ENCODE measurements at places on chromosomes 5 and 9.
A peak's percentile ranks its signal among the peaks of the same experiment; 100 is the strongest.

GRCh38 chr9:35882263-35882848 is 12.2 kb upstream of the OR13J1 start:
- peak; percentile 62 for DNase-seq

DNA sequence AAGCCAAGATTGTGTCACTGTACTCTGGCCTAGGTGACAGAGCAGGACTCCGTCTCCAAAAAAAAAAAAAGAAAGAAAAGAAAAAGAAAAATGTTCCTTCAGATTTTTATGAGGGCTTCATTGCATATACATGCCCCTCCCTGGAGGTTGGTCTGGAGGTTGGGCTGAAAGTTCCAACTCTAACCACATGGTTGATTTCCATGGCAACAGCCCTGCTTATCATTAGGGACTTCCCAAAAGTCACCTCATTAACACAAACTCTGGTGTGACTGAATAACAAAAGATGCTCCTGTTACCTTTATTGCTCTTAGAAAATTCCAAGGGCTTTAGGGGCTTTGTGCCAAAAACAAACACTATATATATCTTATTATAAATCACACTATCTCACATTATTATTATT is 113.8 kb downstream of the TMC1 start:
- no peak for DNase-seq

DNA sequence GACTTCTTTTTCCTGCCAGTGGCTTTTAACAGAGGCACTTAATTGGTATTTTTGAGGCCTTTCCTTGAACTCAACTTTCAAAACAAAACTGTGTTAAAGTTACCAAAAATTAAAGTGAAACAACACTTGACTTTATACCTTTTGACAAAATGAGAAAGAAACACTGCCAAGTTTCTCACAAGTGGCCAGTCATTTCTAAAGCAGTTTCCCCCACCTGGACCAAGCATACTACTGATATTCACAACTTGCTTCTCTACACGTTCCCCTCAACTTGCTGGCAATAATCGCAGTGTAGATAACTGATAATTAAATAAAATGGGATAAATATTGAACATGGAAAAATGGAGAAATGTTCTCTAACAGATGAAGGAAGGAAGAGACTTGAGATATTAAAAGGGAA is 135.7 kb downstream of the TLR4 start:
- no peak for DNase-seq

DNA sequence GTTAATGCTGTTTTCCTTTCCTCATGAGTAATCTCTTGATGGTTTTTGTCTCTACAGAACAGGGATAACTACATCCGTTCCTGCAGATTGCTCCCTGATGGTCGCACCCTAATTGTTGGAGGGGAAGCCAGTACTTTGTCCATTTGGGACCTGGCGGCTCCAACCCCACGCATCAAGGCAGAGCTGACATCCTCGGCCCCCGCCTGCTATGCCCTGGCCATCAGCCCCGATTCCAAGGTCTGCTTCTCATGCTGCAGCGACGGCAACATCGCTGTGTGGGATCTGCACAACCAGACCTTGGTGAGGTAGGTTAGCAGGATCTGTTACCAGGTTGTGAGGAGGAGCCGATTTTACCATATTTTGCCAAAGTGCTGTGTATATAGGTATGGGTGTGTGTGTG is 148.2 kb downstream of the TLE4 start:
- no peak for DNase-seq

- no peak for DNase-seq
Measured at GRCh38 chr5:89289604-89290003, 406.6 kb upstream of the MEF2C start.

- DNase-seq = no peak
Measured at GRCh38 chr9:112091810-112092209, 83.3 kb downstream of the SUSD1 start.

DNA sequence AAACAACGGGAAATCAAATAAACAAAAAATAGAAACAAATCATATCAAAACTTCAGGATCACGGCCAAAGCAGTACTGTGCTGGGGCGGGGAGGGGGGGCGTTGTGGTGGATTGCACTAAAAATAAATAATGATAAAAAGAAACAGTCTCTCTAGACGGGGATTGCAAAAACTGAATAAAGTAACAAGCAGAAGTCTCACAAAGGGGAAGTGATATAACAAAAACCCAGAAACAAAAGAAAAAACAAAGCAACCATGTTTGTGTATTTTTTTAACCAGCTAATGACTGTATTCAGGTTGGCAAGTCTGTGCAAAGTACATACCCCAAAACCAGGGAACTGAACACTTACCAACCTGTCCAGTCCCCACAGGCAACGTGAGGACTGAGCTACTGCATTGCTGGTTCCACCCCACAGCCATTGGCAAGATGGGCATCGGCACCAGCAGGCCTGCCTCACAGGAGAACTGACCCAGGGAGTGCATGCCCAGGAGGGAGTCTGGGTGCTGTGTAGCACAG is 24.1 kb downstream of the BICD2 start:
- no peak for DNase-seq

DNA sequence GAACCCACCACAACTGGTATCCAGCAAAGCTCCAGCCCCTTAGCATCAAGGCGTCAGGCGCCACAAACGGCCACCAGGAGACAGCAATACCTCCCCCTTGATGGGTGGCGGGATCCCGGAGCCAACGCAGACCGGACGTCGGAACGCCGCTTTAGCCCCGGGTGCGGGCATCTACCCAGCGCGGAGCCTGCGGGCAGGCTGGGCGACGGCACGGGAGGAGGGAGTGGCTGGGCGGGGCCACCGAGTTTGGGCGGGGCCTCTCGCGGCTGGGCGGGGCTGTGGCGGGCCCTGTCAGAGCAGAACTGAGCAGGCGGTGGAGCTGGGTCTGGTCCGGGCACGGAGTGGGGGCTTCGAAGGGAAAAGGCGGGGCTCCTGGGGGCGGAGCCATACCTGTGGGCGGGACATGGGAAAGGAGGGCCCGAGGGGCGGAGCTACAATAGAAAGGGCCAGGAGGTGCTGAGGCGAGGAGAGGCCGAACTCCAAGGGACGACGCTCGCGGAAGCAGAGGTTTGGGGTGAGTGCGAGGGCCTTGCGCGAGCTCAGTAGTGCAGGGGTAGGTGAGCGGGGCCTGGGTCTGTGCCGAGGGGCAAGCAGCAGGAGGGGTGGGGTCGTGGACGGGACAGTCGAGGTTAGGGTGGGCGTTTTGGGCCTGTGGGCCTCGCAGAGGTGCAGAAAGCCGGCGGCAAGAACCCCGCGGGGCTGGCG is 40.2 kb upstream of the GARNL3 start:
- peak; percentile 71 for DNase-seq

- no peak for DNase-seq
Measured at GRCh38 chr9:121289026-121289771, 21.2 kb downstream of the GSN start.

- no peak for DNase-seq
Measured at GRCh38 chr9:133264235-133264764, 10.7 kb downstream of the ABO start.

DNA sequence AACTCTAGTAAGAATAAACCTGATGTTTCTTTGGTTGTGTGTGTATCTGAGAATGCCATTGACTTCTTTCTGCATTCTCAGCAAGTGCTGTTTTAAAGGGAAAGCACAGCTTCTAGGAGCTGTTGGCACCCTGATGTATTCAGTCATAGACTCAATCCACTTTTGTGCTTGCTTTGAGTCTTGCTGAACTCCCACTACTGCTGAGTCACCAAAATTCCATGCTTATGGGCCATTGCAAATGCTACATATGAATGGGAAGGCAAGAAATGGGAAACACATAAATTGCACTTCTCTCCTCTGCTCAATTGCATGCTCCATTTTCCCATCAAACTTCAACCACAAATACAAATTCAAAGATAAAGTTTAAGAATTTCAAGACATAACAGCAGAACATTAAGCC is 9.8 kb upstream of the FTMT start:
- no peak for DNase-seq

GRCh38 chr5:59287884-59288283 is 605.6 kb downstream of the PDE4D start:
- no peak for DNase-seq

- no peak for DNase-seq
Measured at GRCh38 chr9:21265421-21266189, 25.8 kb upstream of the IFNA14 start.

DNA sequence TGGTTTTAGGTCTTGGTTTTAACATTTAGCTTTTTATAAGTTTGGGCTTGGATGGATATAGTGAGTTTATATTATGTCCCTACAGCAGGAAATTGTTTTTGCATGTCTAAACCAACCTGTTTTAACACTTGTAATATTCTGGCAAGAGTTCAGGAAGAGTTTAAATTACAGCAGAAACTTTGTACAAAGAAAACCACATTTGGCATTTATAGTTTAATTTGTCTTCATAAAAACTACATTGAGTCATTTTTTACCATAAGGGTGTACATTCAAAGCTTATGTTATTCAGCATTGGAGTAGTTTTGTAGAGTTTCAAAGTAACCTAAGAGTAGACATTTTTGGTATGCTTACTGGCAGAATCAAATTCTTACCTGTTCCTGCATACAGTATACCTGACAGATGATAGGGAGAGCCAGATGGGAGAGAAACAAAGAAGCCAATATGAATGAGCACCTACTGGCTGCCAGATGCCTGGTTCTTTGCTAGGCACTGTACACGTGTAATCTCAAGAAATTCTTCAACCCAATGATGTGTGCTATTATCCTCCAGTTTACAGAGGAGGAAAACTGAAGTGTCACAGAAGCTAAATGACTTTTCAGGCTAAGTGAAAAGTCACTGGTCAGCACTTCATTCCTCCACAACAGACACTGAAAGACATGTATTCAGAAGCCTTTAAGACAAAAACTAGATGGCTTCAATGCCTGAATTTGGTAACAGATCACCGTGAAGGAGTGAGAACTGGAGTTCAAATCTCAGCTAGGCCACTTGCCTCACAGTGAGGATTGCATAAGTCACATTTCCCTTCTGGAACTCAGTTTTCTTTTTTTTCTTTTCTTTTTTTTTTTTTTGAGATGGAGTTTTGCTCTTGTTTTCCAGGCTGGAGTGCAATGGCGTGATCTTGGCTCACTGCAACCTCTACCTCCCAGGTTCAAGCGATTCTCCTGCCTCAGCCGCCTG is 25.9 kb upstream of the ECM2 start:
- no peak for DNase-seq

DNA sequence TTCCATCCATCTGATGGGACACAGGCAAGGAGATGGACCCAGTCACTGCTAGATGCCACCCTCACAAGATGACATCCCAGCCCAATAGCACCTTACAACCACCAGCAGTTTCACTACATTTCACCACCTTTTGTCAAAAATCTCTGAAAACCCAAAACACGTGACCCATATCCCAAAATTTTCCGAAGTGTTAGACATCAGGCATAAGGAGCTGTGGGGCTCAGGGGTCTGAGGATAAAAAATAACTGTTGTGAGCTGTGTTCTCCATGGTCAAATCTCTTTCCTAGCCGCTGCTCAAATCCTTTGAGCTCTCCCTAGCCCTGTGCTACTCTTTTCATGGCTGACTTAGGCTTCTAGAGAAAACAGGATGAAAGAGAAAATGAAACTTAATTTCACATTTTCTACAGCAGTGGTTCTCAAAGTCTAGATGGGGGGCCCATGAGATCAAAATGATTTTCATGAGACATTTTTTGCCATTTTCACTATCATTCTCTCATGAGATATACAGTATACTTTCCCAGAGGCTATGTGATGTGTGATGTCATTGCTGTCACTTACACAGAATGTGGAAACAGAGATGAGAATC is 40.7 kb downstream of the TIMD4 start:
- no peak for DNase-seq

DNA sequence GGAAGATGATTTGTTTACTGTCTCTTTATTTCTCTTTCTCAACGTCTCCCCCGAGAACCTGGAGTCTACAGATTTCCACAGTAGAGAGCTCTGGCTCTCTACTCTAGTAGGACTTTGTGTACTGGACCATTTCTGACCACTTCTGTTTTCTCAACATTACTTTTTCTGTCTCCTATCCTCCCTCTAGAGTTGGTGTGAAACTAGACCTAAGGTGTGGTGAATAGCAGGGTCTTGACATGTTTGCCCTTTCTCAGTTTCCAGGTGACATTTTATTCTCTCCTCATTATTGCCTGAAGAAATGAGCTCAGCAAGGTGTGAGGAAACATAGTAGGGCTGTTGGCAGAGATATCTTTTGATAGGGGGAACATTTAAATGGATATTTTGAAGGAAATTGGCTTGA is 62.1 kb upstream of the IL6ST start:
- DNase-seq = no peak

- no peak for DNase-seq
Measured at GRCh38 chr5:9468060-9468388, 77.9 kb downstream of the SEMA5A start.

DNA sequence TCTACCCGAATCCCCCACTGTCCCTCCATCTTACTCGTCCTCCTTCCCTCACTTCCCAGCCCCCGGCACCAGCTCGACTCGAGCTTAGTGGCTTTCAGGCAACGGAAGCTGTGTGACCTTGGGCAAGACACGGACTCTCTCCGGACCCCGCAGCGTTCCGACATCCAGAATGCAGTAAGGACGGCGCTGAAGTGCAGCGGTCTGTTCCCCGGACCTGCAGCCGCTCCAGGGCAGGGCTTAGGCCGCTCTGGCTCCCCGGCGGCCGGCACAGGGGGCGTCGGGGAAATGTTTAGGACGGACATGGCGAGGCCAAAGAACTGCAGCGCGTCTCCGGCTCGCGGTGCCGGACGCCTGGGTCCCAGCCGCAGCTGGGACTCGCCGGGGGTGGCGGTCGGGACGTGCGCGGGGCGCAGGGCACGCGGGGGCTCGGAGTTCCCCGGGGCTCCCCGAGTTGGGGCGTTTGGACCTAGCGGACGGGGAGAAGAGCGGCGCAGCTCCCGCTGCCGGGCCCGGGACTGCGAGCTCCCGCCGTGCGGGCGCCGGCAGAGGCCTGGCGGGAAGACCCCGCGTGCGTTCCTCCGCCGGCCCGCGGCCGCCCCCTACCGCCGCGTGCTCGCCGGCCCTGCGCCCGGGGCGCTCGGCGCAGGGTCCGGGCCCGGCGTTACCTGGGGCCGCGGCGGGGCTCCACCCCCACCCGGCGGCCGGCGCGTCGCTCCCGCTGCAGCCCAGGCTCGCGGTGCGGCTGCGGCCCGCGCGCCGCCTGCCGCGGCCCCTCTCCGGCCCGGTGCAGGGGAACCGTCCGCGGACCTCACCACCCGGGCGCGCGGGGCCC is 5.6 kb upstream of the RNF44 start:
- no peak for DNase-seq

DNA sequence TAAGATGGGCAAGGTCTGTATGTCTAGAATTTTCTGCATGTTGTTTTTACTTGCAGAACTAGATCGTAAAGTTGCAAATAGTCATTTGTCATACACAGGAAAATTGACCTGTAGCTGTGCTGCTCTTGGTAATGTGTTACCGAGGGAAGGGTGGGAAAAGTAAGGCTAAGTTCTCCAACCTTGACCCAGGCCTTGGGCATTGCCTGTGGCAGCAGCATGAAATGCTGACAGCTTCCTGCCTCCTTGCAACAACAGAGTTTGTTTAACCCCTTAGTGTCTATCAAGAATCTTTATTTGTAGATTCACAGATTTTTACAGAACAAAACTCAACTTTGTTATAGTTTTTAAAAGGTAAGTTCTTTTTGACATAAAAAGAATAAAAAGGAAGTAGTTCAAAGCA is 48.3 kb downstream of the ERCC6L2 start:
- no peak for DNase-seq

- DNase-seq = no peak
Measured at GRCh38 chr9:3650994-3651622, 125.3 kb upstream of the RFX3 start.

- no peak for DNase-seq
Measured at GRCh38 chr5:124980163-124980941, 233.9 kb upstream of the ZNF608 start.

GRCh38 chr9:13690595-13690994 is 411.1 kb upstream of the MPDZ start:
- DNase-seq = no peak
